RPMI7951 (cell line): ENCODE measurements at places on chromosomes 5 and 9. TPM values are rescaled to one million over a fixed set of nuclear protein-coding genes. Genes with fewer than 3 reads are reported as not detected.
A peak's percentile ranks its signal among the peaks of the same experiment; 100 is the strongest.

SLC36A3 gene
- total RNA-seq: not detected in 2 replicates

PCDHGB3 gene
- 1.1 and 1.6 TPM in 2 replicates for total RNA-seq

- no peak for DNase-seq
Observed at GRCh38 chr9:90062982-90063381, 458.2 kb downstream of the GADD45G start.

DNA sequence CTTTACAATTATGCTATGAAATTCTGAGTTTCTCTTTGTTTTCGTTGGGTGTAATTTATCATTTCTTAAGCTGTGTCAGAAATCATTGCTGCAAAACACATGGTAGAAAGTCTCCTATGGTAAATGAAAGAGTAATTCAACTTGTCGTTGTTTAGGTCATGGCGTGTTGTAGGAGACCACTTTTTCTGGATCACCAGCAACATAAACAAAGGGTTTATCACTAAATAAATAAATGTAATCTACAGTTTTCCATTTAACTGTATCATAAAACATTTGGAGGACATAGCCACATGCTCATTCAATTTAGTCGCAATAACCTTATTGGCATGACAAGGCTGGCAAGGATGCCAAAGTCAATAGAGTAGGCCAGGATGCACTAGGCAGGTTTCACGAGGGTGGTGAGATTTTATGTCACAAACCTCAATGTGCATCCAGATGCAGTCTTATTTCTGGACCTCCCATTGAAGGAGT, 154.4 kb upstream of the ERCC6L2 start:
- DNase-seq: no peak

GRCh38 chr9:137851516-137852267, 25.9 kb upstream of the CACNA1B start:
- DNase-seq: no peak

DNA sequence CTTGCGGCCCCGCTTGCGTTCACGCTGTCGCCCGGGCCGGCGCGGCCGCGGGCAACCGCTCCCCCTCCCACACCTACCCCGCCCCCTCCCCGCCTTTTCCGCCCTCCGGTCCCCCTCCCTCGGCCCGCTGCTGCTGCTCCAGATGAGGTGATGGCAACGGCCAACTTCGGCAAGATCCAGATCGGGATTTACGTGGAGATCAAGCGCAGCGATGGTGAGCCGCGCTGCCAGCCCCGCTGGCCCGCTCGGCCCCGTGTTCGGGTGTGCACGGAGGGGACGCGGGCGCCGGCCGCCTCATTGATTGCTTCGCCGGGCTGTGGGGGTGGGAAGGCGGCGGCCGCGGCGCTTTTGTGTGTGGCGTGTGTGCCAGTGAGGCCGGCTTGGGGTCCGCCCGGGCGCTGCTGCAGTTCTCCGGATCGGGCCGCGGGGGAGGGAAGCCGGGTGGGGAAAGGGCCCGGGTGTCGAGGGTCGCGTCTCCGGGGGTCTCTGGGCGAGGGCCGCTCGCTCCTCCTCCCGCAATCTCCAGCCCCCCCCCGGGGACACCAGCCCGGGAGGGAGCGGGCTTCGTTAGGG, 403 bp downstream of the KIF2A start:
- no peak for DNase-seq

- DNase-seq: no peak
Observed at GRCh38 chr5:56840597-56840996, 25.2 kb downstream of the MAP3K1 start.

GRCh38 chr5:95899006-95899405, 62.6 kb downstream of the ELL2 start:
- DNase-seq: no peak

DNA sequence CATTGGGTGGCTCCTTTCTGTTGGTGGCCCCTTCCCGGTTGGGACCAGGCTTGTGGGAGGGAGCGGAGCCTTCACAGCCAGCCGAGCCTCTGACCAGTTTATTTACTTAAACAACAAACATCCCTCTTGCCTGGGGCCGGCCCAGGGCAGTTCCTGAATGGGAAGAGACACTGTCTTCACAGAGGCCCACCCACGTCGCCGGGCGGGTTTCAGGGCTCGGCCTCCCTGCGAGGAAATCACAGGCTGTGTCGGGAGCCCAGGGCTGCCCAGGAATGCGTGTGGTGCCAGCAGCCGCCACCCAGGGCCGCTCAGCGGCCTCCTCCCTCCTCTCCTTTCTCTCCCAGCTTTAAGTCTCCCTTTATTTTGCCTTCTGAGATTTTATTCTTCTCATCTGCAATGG, 132.5 kb downstream of the HSD17B3 start:
- DNase-seq: peak; percentile 68

GRCh38 chr5:54645882-54646355, 128.4 kb downstream of the SNX18 start:
- DNase-seq: no peak
